Gastrocnemius medialis (tissue), 4 donors: ENCODE measurements at places on chromosomes 3 and 15.

DNA sequence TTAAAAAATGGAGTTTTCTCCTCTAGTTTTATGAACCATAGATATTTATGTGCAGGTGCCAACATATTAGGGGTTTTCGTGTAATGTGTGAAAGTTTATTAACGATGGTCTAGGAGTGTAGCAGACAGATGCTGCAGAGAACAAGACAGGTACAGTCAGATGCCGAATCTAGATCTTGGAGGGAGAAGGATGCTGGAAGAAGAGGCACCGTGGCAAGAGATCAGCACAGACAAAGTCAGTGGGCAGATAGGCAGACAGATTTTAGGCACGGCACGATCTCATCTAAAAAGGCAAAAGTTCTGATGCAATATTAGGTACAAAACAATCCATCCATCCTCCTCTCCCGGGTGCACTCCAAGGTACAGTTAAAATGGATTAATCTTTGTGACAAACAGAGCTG lies 161.6 kb downstream of the TIGIT start:
- DNase-seq = no peak

- no peak for DNase-seq
Observed at GRCh38 chr15:34241376-34242330, 16.8 kb downstream of the EMC4 start.

- DNase-seq = no peak
Observed at GRCh38 chr3:169497567-169498257, 165.8 kb downstream of the MECOM start.

GRCh38 chr3:16936676-16937230 lies 52.0 kb downstream of the PLCL2 start:
- no peak for DNase-seq

- no peak for DNase-seq
Observed at GRCh38 chr15:79539401-79539800, 107.3 kb downstream of the MINAR1 start.
